ENCODE measurements at places on chromosomes 6 and 20.

GRCh38 chr6:46730921-46731461 is 4.2 kb downstream of the PLA2G7 start:
- DNase-seq, result no peak

- DNase-seq, result no peak
Measured at GRCh38 chr6:155232848-155233247, 31.0 kb upstream of the CLDN20 start.

DNA sequence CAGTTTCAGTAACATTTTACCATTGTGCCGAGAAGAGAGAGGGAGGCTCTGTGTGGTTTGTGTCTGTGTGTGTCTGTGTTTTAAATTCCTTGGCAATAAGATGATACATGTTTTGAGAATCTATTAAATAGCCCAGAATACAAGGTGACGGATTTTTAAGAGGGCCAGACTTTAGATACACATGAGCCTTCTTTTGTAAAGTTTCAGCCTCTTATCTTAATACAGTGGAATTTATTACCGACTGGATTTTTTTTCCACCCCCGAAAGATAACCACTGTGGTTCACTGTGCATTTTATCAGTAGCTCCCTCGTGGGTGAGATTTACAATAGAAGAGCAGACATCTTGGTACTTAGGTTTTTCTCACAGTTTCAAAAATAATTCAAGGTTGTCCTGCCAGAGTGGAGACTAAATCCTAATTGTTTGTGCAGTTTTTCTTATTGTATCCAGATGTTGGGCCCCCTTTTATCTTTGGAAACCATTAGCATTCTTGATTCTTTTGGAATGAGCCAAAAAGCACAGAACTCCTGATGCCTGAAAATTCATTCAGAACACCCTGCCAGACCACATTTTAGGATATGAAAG is 49.9 kb downstream of the STK4 start:
- no peak for DNase-seq

- DNase-seq, result no peak
Measured at GRCh38 chr6:57193177-57193576, 21.1 kb downstream of the BAG2 start.

- DNase-seq, result no peak
Measured at GRCh38 chr6:73309535-73309784, 44.6 kb downstream of the DPPA5 start.

DNA sequence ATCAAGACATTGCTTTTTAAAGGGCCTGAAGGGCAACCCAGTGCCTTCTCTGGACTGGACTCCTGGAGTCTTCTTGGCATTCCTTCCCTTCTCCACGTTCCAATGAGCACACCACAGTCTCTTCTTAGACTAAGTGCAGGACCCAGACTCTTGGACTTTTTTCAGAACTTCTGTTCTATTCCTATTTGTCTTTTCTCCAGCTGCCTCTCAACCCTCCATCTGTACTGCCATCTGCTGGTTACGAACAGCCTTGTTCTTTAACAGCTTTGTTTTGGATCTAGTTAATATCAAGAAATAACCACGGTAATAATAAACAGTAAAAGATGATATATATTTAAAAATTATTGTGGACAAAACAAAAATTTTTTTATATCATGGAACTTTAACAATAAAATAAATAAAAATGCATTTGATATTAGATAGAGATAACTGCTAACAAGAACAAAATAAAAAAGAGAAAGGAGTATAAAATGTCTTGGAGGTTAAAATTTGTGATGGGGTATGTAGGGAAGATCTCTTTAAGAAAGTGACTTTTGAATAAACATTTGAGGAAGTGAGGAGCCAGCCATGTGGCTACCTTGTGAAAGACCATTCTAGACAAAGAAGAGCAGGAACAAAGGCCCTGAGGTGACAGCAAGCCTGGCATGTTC is 105.1 kb upstream of the HCRTR2 start:
- DNase-seq, result no peak

DNA sequence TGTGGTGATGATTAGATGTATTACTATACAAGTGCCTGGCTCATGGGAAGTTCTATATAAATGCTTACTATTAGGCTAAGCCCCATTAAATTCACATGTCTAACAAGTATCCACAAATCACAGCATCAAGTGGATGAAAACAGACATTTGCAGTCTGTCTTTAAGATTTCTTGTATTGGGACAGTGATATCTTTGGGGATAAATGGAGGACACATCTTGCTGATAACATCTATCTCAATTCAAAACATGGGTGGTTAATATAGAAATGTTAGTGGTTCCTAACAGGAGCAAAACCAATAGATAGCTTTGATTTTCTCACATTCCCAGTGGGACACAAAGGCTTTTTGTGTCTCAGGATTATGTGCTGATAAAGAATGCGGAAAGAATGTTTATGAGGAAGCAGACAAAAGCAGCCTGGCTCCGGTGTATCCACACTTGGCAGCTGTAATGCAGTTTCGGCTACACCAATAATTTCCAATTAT is 29.3 kb downstream of the PTPRK start:
- DNase-seq, result no peak

GRCh38 chr6:35049900-35050756 is 91.0 kb downstream of the TCP11 start:
- DNase-seq, result no peak

- DNase-seq, result no peak
Measured at GRCh38 chr6:72826744-72827438, 205.0 kb downstream of the KCNQ5 start.

DNA sequence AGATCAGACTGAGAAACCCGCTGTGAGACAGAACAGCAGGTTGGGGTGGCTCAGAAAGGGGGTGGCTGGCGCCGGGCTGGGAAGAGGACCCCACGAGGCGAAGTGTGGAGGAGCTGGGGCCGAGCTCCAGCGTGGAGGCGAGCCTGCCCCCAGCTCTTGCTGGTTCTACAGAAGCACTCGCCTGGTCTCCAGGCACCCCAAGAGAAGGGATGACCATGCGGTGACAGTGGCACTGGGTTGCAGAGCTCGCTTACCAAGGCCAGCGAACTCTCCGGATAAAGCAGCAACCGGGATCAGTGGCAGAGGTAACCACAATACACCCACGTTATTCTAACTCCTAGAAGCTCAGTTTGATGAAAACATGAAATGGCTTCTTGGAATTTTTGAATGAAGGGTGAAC is 26.5 kb downstream of the THBS2 start:
- DNase-seq, result no peak

DNA sequence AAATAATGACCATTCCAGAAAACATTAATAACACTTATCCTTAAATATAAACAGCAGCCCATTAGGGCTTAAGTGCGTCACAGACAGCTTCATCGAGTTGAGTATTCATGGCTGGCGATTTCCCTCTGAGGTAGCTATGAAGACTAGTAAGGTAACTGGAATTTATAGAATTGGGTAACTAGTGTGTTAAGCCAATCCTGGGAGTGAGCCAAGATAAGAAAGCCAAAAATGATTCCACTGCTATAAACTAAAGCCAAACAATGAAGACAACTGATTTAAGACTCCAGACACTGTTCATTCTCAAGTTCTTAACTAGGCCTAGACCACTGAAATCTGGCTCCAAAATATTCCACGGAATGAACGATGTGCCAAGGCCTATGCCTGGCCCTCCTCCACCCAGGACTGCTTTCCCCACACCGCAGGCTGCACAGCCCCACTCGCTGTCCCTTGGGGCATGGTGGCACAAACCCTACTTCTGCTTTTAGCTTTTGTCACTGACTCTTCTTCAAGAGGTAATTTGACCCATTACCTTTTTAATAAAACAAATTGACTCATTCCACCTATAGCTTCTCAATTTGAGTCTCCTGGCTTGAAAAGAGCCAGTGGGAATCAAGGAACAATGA is 66.0 kb downstream of the BLOC1S5 start:
- DNase-seq, result no peak

GRCh38 chr20:891058-891705 is 25.0 kb downstream of the ANGPT4 start:
- DNase-seq, result no peak

GRCh38 chr6:71851214-71851613 is 35.1 kb upstream of the RIMS1 start:
- DNase-seq, result no peak

- no peak for DNase-seq
Measured at GRCh38 chr6:150412221-150412620, 43.4 kb downstream of the IYD start.

DNA sequence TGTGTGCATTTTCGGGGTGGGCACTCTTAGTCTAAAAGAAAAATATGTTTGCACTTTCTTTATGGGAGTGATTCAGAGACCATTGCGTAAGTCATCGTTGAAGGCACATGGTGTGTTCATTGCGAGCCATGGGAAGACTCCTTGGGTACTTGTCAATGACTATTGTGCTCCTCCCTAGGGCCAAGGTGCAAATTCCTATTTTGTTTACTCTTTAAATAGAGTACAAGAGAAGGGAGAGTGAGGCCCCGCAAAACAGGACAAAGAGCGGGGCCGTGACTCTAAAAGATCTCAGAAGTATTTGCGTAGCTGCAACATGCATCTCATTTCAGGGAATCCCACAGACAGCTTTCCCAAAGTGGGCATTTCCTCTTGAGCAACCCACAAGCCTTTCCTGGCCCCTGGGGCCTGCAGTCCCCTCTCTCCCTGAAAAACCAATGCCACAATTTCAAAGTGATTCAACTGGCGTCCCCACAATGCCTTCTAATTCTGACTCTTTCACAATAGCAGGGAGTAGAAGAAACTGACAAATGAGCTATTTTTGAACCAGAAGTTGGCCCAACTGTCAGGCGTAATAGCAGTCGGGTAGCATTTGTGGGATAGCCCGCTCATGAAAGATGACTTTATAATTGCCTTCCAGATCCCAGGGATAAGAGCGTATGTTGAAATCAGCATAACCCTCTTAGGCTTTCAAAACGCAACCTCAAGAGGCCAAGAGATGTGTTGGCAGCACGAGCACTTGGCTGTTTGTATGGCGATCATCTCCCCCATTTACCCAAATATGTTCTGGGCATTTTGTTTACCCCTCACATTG is 277.9 kb upstream of the BMP2 start:
- DNase-seq, result peak; percentile 96

DNA sequence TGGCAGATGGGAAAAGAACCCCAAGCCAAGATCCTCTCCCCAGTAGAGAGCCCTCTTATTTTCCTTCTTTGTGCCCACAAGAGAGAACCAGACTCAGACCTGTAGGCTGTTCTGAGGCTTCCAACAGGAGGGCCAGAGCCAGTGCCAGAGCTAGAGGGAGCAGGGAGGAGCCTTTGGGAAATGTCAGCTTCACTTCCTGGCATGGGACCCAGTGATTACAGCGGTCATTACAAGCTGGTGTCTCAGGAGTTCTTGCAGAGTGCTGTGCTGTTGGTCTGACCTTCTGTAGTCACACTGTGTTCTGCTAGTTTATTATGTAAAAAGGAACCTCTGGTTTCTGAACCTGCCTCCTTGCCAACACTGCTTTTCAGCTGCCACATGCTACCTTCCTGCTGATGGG is 38.9 kb downstream of the STK35 start:
- DNase-seq, result no peak

DNA sequence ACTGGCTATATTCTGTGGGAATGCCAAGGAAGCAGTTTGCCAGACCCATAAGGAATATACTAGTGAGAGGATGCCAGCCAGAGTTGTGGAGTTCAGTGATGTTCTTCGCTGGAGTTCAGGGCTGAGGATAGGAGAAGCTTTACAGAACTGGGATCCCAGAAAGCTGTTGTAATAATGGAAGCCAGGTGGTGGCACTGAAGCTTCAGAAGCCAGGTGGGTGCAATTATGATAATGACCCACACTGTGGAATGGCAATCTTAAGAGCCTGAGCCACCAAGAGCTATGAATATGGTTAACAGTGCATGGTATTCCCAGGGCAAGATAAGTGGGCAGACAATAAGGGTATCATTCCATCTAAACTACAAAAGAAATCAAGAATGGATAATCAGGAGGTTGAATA is 25.1 kb upstream of the ENPP1 start:
- DNase-seq, result no peak

- no peak for DNase-seq
Measured at GRCh38 chr6:66499851-66500250, 792.8 kb upstream of the EYS start.

- DNase-seq, result no peak
Measured at GRCh38 chr6:97978855-97979271, 695.8 kb upstream of the MMS22L start.

DNA sequence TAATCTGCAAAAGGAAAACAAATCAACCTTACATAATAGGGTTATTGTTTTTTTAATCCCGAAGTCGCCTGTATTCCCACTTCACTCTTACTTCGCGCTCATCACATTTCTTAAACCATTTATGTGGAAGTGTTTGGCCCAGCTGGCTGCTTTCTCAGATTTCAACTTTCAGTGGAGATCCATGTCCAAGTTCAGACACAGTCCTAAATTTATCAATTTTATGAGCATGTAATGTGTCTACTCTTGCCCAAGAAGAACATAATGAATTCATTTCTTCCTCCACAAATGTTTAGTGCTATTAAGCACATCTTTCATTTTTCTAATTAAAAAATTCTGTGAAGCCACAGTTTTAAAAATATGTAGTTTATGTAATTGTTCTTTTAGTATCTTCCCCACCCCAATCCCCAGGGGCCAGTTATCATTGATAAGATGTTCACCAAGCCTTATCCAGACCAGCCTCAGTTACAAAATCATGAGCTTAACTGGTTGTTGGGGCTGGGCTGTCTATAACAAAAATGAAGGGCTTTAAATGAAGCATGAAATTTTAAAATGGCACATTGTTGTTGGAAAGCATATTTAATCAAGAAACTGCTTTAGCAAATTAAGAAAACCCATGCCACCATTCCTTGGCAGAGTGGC is 151.7 kb downstream of the UST start:
- DNase-seq, result no peak

GRCh38 chr6:54428431-54428830 is 120.2 kb downstream of the TINAG start:
- no peak for DNase-seq

GRCh38 chr20:57180954-57181353 is 85.5 kb downstream of the BMP7 start:
- DNase-seq, result no peak

- no peak for DNase-seq
Measured at GRCh38 chr6:128107682-128108081, 206.8 kb upstream of the THEMIS start.

GRCh38 chr6:6900569-6901204 is 207.1 kb upstream of the RREB1 start:
- DNase-seq, result no peak

DNA sequence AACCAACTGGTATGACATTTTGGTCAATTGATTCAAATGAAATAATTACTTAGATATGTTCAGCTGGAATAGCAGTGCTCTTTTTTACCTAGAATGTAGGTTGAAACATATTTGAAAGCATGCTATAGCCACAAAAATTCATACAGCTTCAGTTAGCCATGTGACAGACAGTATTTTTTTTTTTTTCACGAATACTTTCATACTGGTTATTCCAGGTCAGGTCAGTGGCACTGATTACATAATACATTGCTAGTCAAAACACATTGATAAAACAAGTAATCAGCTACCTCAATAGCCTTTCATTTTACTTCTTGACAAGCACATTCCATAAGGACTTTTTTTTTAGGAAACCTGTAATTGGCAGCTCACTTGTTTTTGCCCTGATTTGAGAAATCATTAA is 222.6 kb downstream of the EYA4 start:
- no peak for DNase-seq

DNA sequence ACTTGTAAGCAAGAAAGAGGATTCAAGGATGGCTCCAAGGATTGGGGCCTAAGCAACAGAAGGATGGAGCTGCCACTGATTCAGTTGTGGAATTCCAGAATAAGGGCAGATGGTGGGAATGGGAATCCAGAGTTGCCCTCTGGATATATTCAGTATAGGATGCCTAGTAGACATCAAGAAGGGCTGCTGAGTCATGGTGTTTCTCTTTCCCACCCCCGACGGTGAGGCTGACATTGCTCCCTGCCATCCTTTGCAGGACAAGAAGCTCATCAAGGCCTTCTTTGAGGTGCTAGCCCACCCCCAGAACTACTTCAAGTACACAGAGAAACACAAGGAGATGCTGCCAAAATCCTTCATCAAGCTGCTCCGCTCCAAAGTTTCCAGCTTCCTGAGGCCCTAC is 11.2 kb upstream of the ZNF76 start:
- no peak for DNase-seq

All from SIG-M5 (cell line).